Activated T-cell treated with anti-CD3 and anti-CD28 coated beads, Interleukin-2, amount 50 U/mL, for 72 hours (primary cell): ENCODE measurements at places on chromosomes 3 and 15.
A peak's percentile ranks its signal among the peaks of the same experiment; 100 is the strongest.

DNA sequence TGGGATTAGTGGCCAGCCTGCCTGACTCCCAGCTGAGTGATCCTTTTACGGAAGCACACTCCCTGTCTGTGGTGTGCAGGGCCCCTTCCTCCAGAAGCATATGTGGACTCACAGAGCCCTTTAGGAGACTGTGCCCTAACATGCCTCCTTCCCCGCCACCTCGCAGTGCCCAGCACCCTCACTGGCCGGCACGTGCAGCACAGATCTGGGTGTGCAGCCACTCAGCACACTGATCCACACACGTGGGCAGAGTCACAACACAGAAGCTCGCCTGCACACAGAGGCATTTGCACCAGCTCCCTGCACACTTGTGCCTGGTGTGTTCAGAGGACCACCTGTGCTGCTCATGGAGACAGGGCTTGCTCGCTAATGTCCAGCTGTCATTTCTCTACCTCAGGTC lies 23.6 kb upstream of the CSPG4 start:
- no peak for DNase-seq

DNA sequence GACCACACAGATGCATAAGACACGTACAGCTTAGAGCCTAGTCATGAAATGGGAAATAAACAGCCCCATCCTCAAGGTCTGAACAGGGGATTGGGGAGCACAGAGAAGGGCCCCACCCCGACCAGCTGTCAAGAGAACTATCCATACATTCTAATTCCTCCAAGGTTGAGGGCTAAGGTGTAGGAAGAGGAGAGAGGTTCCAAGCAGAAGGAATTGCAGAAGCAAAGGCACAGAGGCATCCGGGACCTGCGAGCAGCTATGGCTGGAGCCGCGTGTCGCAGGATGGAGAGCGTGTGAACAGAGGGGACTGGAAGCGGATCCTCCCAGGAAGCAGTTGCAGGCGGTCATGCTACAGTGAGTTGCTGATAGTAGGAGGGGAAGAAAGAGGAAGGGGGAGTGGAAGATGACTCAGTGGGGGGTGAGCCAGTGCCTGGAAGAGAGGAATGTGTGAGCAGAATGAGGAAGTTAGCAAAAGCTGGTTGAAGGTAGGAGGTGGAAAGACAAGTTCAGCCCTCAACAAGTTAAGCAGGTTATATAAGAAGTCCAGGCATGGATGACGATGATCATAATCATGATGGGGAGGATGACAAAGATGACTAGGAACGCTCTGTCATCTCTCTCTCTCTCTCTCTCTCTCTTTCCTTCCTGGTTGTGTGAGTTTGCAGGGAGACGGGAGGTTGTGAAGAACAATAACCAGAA lies 89.7 kb downstream of the LIPC start:
- no peak for DNase-seq

DNA sequence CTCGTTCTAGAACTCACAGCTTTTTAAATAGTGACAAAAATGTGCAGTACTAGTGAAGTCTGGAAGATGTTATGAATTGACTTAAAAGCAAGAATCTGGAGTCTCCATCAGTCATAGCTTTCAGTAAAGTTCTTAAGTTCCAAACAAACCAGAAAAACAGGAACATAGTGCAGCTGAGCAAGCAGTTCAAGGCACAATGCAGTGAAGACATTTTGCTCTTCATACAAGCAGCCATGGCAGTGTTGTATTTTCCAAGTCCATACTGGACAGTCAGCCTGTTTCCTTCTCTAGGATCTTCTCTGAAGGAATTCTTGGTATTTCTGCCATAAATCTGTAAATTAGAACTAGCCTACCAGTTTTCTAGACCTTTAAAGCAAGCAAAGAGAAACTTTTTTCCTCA lies 90.5 kb downstream of the LRRC28 start:
- no peak for DNase-seq

GRCh38 chr15:100972975-100973350 lies 53.8 kb downstream of the LRRK1 start:
- DNase-seq: no peak

DNA sequence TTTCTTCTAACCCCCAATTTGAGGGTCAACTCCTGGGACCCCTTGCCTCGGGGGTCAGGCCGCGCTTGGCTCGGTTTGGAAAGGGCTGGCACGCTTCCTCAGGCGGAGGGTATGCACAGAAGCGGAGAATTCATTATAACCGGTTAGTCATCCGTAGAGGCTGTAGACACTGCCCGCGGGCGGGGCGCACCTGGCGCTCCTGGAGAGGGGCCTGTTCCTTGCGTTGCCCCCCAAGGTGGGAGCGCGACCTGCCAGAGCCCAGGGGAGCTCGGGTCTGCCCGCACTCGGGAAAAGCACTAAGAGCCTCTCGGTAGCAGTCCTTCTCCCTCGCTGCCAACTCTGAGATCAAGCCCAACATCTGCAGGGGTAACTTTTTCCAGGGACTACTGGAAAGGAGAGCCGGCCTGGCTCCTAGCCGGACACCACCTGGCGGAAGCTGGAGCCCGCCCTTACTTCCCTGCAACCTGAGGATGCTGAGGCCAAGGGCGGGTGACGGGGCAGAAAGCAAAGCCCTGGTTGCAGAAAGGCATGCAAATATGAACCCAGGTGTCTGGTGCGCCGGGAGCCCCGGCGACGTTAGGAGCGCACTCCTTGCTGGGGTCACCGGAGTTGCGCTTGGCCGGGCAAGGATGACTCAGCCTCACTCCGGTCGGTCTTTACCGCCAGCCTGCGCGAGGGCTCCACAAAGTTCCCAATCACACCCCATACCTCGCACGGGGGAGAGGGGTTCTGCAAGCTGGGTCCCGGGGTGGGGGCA lies 1.5 kb upstream of the CACNA2D3 start:
- no peak for DNase-seq

DNA sequence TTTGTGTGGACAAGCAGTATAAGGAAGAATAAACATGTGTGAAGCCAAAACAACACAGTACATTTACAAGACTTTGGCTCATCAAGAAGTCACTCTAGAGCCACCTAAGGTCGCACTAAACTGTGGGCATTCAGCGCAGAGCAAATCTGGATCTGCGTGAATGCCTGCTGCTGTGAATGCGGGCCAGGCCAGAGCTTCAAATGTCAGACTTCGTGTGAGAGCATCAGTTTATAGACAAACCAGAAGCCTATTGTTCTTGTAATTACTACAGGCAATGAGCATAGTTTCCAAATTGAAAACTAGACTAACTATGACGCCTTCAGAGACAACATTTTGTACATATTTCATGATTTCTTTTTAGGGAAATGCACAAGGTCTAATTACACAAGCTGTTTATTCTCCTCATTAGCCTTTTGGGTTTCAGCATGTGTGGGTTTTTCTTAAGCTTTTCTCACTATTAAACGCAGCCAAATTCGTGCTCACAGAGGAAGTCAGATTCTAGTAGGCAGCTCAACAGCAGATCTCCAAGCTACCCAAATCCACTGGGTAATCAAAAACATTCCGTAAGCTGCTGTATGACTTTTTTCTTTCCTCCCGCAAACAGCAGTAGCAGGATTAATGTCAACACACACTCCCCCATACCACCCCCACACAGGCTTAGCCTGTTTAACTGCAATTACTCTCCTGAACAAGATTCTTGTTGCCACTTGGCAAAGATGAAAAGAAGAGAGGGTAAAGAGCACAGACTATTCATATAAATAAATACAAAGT lies 84.5 kb upstream of the SETMAR start:
- DNase-seq: no peak

GRCh38 chr15:66816201-66816600 lies 114.2 kb downstream of the SMAD6 start:
- no peak for DNase-seq

DNA sequence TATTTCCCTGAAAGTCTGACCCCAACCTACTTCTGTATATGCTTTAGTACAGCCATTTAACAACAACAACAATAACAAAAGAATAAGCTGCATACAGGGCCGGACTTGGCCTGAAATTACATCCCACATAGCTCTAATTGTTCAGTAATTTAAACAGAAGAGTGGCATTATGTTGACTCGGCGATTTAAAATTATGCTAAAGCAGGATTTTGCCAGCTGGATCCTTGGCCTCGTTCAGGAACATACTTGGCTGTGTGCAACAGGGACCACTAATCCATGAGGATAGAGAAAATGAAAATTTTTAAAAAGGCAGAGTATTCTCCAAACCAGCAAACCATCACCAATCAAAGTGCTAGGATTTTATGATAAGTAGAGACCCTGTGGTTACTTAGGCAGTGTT lies 433.1 kb upstream of the RBMS3 start:
- DNase-seq: no peak

- DNase-seq: no peak
These were observed 58.9 kb upstream of the GOLGA8J start for GRCh38 chr15:30023798-30024295.

- DNase-seq: no peak
These were observed 63.9 kb downstream of the BOC start for GRCh38 chr3:113275258-113275556.

DNA sequence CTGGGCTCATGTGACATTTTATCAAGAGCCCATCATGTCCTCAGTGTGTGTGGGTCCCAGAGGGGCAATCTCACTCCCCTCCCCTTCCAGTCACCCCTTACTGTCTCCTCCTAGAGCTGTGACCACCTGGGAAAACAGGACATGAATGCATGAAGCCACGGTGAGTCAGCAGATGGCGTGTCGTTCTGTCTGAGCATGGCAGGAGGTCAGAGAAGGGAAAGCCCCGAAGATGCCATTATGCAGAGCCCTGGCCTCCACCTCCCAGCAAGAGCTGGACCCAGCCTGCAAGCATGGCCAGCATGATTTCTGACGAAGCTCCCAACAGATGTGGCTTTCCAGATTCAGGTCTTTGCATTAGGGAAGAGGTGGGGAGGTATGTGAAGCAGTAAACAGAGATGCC lies 118.5 kb downstream of the TLE3 start:
- DNase-seq: no peak

GRCh38 chr3:124439603-124440002 lies 290.6 kb upstream of the UMPS start:
- no peak for DNase-seq

DNA sequence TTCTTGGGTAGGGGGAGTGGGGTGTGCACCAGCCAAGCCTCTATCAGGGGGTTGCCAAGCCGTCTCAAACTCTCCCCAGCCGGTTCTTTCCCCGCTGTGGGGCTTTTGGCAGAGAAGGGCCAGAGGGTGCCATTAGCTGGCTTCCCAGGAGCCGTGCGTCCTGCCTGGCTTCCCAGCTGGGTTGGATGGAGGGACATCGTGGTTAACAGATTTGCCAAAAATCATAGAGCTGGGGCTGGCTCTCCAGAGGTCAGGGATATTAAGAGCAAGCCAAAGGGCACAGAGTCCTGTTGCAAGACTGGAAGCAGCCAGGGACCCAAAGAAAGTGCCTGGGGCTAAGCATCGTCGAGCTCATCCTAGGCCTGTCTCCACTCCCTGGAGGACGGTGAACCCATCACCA lies 104.6 kb upstream of the HES1 start:
- DNase-seq: no peak

GRCh38 chr3:133112666-133113065 lies 74.5 kb downstream of the TMEM108 start:
- no peak for DNase-seq

DNA sequence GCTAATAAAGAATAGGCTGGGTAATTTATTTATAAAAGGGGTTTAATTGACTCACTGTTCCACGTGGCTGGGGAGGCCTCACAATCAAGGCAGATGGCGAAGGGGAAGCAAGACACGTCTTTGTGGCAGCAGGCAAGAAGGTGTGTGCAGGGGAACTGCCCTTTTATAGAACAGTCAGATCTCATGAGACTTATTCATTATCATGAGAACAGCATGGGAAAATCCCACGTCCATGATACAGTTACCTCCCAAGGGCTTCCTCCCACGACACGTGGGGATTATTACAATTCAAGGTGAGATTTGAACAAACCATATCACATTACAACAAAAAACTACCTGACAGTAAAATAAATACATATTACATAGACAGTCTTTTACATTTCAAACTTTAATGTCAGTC lies 414.9 kb downstream of the NAALADL2 start:
- no peak for DNase-seq

GRCh38 chr3:84893211-84893610 lies 65.6 kb upstream of the CADM2 start:
- no peak for DNase-seq

DNA sequence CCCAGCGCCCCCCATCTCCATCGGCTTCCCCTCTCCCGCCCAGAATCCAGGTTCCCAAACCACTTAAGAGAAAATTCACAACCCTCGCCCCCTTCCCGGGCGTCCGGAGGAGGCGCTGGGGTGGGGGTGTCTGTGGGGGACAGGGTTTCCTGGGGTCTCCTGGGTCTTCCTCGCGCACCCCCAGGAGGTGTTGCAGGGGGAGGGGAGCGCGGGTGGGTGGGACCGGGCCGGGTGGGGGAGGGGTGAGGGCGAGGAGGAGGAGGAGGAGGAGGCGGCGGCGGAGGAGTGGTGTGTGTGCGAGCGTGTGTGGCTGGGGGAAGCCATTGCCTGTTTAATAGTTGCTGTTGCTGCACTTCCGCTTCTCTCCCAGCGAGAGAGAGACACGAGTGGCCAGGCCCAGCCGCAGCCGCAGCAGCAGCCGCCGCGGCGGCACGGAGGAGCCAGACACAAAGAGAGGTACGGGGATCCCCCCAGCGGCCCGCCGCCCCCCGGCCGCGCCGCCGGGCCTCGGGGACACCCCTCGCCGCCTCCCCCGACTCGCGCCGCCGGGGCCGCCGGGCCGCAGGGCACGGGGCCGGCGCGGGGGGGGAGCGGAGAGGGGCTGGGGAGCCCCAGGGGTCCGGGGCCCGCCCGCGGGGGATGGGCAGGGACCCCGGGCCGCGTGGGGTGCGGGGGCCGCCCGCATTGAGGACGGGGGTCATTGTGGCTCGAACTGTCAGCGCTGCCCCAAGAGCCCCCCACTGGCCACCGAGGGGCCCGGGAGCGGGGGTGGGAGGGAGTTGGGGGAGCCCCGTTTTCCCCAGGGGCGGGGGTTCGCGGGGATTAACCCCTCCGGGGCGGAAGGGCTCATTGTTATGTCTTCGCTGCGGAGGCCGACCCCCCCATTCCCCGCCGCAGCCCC lies at the start of gene UBE2E1:
TSS of gene UBE2E1 (plus strand) at position 323 of the 901 bp plus-strand sequence. CDS start 1,315 bp downstream, outside the sequence.
- DNase-seq: peak; percentile 74

DNA sequence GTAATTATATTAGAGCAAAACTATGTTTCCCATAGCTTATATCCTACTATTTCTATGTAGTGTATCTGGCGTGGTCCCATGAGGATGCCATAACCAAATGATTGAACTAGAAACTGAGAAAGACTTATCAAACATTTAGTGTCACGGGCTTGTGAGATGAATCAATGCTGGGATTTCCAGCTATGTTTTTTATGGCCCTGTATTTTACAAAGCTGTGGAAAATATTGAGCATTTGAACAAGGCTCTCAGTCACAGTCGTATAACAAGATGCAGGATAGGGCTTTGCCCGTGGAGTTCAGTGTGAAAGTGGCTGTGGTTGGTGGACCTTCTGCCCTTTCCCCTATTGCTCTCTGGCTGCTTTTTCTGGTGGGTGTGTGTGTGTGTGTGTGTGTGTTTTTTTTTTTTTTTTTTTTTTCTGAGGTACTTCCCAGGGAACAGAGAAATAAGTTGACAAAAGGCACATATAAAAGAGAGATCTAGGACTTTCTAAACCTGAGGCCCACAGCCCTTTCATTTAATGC lies 60.7 kb downstream of the CACNA1D start:
- peak; percentile 70 for DNase-seq

- DNase-seq: no peak
These were observed 915.0 kb upstream of the GBE1 start for GRCh38 chr3:82676356-82677026.
